Kasumi-1 (cell line): ENCODE measurements at places on chromosomes 5 and 9.

DNA sequence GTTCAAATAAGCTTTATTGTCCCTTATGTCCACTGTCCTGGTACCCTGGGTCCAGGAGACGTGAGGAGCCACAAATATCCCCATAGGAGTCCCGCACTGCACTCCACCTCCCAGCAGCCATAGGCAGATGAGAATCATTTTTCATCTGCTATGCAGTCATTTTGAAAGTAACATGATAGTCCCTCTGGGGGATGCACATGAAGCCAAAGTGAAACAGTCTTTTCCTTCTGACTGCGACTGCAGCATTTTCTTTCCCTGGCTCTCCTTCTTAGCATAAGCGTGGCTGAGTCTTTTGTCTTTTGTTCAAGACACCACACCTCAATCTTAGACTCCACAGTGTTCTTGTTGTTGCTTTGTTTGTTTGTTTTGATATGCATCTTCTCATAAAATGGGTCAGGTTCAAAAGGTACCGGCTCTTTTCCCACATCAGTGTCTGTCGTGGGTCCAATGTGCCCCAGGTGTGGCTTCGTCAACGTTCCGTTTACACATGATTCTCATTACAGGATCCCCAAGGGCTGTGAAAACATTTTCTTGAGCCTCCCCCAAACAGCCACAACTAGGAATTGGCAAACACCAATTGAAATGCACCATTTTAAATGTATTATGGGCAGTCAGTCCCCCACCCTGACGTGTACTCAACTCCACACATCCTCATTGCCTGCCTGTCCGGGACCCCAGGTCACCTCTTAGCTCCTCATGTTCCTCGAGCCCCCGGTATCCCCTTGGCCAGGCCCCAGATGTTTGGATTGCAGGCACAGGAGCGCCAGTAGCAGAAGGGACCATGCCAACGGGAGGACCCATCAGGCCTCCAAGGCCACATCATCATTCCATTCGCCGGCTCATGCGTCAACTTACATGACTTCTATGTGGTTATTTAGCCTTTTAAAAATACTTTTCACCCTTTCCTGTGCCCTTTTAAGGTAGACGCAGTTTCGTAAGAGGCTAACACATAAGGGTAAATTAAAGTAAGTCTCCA is 237.8 kb upstream of the DAPK1 start:
- no peak for DNase-seq

GRCh38 chr5:150407096-150407720 is 5.5 kb downstream of the CD74 start:
- DNase-seq: no peak

- no peak for DNase-seq
Measured at GRCh38 chr9:21399956-21400355, 9.0 kb upstream of the IFNA8 start.

GRCh38 chr5:73706963-73707362 is 81.0 kb downstream of the ARHGEF28 start:
- DNase-seq: no peak

DNA sequence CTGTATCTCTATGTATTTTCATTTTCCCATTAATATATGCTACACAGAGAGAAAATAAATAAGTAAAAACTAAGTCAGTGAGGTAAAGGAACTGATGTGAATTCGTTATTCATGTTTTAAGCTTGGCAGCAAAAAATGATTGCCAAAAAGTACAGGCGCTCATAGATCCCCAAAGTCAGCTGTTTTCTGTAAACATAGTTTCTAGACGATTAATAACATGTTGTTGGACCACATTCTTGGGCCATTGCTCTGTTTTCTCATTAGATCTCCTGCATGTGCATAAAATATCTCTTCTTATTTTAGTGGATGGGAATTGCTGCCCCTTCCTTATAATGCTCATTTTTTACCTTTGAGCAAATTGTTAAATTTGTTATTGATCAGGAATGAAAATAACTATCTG is 215.2 kb downstream of the TLE1 start:
- no peak for DNase-seq

GRCh38 chr5:3943859-3944258 is 348.2 kb downstream of the IRX1 start:
- DNase-seq: no peak

DNA sequence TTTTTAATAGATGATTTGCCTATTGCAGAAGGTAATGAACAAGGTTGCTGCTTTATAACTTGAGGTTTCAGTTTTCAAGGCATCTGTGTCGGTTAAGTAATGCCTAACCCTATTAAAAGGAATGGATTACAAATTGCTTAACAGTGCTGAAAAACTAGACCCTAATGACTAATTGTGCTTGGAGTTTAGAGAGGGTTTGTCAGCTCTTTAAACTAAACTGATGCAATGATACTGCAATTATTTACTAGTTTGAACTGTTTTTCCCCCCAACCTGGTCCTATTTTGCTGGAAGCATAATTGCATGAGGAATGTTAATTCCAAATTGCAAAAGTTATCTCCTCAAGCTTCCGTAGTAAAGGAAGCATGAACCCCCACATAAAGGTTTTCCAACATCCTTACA is 39.3 kb upstream of the TLX3 start:
- no peak for DNase-seq

DNA sequence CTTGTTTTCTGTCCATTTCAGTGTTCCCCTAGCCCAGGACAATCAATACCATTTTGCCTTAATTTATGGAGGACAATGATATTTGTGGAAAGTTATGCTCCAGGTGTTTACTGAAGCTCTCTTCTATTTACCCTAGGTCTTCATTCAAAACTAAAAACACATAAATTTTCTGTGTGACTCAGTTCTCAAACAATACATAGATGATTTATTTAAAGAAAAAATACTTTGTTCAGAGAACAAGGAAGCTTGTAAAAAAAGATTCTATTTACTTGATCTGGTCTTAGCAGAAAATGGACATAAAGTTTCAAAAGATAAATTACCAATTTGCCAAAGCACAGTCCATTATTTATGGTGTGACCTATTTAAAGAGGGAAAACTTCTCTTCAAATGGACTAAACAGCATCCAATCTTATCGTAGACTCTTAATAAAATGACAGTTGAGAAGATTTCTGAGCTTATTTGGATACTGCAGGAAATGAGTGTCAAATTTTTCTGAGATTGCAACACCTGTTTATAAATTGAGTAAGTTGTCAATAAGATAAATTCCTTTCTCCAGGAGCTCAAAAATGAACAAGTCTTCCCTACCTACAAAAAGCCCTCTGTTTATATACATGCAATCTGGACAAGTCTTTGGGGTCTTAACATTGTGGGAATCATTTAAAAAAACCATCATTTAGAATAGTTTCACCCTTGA is 627.2 kb downstream of the PSAT1 start:
- DNase-seq: no peak

DNA sequence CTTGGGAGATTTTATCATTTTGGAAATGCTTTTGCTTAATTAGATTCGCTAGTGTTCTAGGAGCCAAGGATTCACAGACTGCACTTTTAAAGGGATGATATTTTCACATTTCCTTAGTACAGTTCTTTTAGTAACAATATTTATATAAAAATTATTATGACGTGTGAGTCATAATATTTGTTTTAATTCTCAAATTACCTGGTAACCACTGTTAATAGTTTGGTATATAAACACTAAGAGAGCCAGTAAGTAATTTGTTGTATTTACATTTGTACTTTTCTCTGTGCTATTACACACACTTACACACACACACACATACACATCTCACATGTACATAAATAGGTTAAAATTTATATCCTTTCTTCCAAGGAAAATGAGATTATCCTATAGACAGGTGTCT is 58.8 kb upstream of the RAD23B start:
- DNase-seq: no peak

DNA sequence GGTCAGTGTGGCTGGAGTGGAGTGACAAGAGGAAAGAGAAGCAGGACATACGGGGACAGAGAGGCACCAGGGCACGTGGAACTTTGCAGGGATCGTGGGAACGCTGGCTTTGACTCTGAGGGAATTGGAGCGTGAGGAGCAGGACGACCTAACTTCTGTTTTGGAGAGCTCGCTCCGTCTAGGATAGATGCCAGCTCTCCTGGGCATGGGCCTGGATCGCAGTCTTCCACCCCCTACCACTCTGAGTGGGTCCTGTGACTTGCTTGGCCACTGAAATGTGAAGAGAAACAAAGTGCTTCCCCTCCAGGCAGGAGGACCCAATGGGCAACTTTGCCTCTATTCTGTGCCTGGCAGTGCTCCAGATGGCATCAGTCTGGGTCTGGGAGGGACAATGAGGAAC is 8.7 kb upstream of the SH3PXD2B start:
- no peak for DNase-seq

GRCh38 chr9:122812736-122813135 is 12.8 kb downstream of the OR1K1 start:
- no peak for DNase-seq

DNA sequence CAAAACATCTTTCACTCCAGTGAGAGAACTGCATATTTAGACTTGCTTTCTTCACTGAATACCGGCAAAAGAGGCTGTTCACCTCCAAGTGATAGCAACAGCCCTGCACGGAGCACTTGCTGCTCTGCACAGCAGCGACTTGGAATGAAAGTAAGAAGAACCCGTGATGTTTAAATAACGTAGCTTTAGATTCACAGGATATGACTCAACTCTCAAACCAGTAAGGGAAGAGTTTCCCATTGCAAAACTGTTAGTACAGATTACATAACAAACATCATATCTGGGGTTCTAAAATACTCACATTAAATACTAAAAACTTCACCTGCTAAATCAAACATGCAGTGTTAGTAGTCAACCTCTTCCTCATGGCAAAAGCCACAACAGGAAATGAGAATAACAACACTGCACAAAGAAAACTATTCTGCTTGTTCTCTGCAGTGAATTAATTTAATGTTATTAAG is 203.4 kb downstream of the MCTP1 start:
- DNase-seq: peak; percentile 95

- peak; percentile 27 for DNase-seq
Measured at GRCh38 chr5:96962540-96962991, 26.7 kb downstream of the LNPEP start.

GRCh38 chr5:105033637-105034400 is 1471.2 kb upstream of the NUDT12 start:
- no peak for DNase-seq

DNA sequence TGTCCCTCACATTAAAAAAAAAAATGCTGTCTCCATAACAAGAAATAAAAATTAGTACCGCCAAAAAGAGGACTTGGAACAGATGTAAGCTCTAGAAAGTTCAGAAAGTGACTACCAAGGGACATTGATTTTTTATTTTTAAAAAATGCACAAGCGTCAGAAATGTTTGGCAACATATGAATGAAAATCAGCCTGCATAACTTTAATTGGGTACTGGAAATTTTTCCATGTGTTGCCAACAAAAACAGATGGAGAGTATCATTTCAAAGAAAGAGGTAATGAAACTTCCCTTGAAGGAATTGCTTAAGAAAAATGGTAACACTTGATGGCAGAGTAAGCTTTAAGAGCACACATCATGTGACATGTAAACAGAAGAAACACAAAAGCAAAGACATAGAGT is 47.2 kb downstream of the OR2K2 start:
- no peak for DNase-seq

DNA sequence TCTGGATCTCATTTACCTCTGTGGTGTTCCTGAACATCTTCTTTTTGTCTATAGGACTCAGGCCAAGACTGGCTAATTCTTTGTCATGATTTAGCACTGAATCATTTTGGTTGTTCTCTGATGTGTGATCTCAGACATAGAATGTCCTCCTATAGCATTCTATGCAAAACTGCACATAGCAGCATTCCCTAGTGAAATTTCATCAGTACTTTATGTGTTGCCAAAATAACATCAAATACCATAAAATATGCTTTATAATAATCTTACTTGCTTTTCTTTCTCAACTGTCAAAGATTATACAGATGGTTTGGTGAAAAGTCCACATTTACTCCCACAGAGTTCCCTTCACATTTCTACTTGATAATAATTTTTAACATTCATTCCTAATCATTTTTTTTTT is 115.7 kb upstream of the MPDZ start:
- DNase-seq: no peak

GRCh38 chr5:93161661-93162654 is 419.1 kb downstream of the NR2F1-AS1 start:
- DNase-seq: no peak

GRCh38 chr5:96816411-96816939 is 8.7 kb upstream of the ERAP1 start:
- DNase-seq: peak; percentile 29

DNA sequence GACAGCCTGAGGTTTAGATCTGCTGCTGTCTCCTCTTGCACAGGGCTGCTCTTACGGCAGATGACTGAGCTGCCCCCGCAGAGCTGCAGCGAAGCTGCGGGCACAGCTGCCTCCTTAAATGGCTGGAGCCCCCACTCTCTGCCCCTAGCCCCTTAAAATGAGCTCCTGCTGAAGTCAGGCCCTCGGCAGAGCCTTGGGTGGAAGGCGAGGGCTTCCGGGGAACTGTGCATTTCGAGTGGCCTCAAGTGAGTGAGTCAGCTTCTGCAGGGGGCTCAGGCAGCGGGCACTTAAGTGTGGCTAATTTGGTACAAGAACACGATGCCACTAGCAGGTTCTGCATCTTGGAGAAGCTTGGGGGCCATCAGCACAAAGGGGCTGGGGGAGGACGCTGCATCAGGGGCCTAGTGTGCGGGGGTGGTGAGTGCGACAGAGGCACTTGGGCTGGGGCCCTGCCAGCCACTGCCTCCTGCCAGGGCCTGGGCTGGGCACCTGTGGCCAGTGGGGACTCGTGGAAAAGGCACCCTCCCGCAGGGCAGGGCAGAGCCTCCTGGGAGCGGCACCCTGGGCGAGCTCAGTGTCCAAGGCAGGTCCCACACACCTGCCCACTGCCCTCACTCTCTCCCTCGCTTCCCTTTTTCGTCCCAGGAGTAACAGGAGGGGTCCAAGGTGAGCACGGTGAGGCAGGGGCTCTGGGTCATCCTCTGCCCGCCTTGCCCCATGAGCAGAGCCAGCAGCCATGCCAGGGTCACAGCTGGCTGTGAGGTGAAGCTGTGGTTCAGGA is 28.8 kb upstream of the RNU6ATAC start:
- no peak for DNase-seq

DNA sequence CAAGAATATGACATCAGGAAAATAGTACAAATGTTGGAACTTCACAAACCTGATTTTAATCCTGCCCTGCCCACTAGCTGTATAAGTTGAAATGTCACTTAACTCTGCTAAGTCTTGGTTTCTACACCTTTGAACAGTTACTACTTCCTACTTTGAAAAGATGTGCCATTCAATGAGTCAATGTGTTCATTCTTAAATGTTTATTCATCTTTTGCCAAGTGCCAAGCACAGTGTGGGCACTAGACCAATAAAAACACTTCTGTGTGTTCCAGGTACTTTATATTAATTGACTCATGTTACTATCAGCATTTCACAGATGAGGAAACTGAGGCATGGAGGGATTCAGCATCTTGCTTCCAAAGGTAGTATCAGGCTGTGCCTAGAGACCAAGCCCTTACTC is 12.8 kb downstream of the PDCL start:
- no peak for DNase-seq

GRCh38 chr5:50824109-50824508 is 157.7 kb downstream of the PARP8 start:
- no peak for DNase-seq

GRCh38 chr5:80141681-80142080 is 106.5 kb downstream of the THBS4 start:
- no peak for DNase-seq

DNA sequence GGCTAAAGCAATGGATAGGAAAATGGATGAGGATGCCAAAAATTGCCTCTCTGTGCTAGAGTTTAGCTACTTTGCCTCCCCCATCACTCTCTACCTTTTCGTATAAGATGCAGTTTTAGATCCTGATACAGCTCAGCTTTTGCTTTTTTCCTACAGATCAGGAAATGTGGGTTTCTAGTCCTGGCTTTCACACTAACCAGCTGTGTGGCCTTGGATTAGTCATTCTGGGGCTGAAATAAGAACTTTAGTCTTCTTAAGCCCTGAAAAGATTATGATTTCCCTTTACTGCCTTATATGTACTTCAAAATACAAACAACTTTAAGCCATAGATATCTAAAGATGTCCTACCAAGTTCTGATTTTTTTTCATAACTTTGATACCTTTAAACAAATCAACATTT is 116.4 kb downstream of the BAAT start:
- DNase-seq: no peak
